K562 (cell line): ENCODE measurements at places on chromosomes 7 and 10. TPM values are rescaled to one million over a fixed set of nuclear protein-coding genes. Genes with fewer than 3 reads are reported as not detected.

GRCh38 chr10:119620241-119621077, 23.7 kb upstream of the TIAL1 start:
- H3K27ac ChIP-seq: no peak overlapping the region
- H3K27me3 ChIP-seq: no peaks in the 10 kb centered on the region
- DNase-seq: no peak
- H3K36me3 ChIP-seq: no peaks in the 10 kb centered on the region

AKR1C3 gene
- 9.8 and 10.1 TPM in 2 replicates for total RNA-seq

DNA sequence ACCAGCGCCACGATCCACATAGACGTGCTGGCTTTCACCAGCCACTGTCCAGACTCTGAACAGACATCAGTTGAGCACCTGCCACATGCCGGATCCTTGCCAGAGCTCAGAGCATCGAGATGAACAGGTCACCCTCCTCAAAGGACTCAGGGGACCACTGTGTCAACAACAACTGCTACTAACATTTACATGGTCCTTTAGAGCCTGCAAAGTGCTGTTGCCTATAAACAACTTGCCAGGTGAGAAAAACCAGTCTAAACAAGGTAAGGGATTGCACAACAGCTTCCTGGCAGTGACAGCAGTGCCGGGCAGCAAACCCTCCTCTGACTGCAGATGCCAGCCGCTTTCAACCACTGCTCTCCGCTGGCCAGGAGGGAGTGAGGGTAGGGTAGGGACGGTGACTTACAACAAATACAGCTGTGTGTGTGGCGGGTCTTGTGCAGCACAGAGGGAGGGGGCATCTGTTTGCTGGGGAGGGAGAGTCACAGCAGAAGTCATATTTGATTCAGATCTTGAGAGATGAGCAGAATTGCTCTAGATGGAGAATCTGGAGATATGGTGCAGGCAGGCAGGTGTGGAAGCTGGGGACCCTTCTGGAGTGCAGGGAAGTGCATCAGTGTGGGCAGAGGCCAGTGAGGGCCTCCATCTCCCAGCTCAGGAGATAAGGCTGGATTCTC, 32.8 kb upstream of the RHEB start:
- peaks cover 68% of the 10 kb centered on the region for H3K27me3 ChIP-seq
- no peak overlapping the region for H3K4me3 ChIP-seq
- H3K4me1 ChIP-seq: no peaks in the 10 kb centered on the region
- DNase-seq: no peak
- no peak overlapping the region for H3K27ac ChIP-seq
- no peaks in the 10 kb centered on the region for H3K36me3 ChIP-seq

- no peak overlapping the region; the same call in 2 of the 3 replicates for H3K27ac ChIP-seq
- peaks cover 47% of the 10 kb centered on the region for H3K4me1 ChIP-seq
- no peak overlapping the region for H3K4me3 ChIP-seq
- H3K27me3 ChIP-seq: no peaks in the 10 kb centered on the region
- no peak for DNase-seq
Measured at GRCh38 chr7:44977959-44978335, 868 bp downstream of the MYO1G start.

DNA sequence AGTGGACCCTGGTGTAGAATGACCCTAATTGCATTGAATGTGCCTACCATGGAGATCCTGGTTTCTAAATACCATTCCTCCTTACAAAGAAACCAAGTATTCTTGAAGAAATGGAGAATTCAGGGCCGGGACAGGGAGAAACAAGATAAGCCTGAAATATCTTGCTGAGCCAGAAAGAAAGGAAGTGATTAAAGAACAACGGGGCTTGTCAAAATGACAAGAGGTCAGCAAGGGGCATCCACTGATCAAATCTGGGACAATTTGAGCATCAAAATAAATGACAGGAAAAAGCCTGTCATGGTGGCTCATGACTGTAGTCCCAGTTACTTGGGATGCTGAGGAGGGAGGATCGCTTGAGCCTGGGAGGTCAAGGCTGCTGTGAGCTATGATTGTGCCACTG, 8.1 kb downstream of the ABHD11 start:
- H3K4me1 ChIP-seq: peaks cover 13% of the 10 kb centered on the region; the same call in 2 of the 3 replicates
- peaks cover under 1% of the 10 kb centered on the region; the same call in 1 of the 3 replicates for H3K36me3 ChIP-seq
- no peak overlapping the region for H3K4me3 ChIP-seq
- H3K27me3 ChIP-seq: no peaks in the 10 kb centered on the region
- DNase-seq: no peak
- no peak overlapping the region for H3K27ac ChIP-seq

- H3K4me3 ChIP-seq: no peak overlapping the region
- no peaks in the 10 kb centered on the region for H3K27me3 ChIP-seq
- H3K4me1 ChIP-seq: no peaks in the 10 kb centered on the region
- DNase-seq: peak; percentile 21
- H3K36me3 ChIP-seq: no peaks in the 10 kb centered on the region
Measured at GRCh38 chr7:138249975-138250374, 173.7 kb downstream of the AKR1D1 start.

DNA sequence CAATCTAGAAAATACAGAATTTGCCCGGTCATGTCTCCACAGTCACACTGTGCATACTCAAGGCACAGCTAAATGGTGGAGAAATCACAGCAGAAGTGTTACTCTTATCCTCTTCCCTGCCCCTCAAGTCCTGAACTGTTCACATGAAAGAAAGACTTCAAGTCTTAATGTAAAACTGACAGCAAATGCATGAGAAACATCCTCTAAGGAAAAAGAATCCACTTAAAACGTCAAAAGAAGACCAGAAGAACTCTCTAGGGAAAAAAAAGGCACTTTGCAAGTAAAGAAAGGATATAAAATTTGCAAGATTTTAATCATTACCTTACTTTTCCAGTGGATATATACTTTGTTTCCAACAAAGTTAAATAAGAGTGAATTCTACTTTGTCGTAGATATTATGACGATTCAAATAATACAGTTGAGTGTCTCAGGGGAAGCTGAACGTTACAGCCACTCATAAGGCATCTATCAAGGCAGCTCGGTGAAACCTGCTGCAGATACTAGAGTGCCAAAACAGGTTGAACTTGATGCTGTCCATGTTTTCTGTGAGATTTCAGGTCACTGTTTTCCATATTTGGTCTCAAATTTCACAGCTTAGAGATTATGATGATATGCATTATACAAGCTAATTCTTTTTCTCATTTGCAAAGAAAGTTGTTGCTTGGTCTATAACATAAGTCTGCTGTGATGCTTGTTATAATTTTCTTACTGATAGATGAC, 155.0 kb downstream of the CTTNBP2 start:
- H3K4me3 ChIP-seq: no peak overlapping the region
- no peaks in the 10 kb centered on the region for H3K4me1 ChIP-seq
- no peaks in the 10 kb centered on the region for H3K36me3 ChIP-seq
- no peak overlapping the region for H3K27ac ChIP-seq

- H3K27ac ChIP-seq: no peak overlapping the region
- H3K36me3 ChIP-seq: no peaks in the 10 kb centered on the region
- H3K4me1 ChIP-seq: peaks cover 5% of the 10 kb centered on the region
- H3K27me3 ChIP-seq: peaks cover 6% of the 10 kb centered on the region; the same call in 1 of the 2 replicates
Measured at GRCh38 chr7:143980746-143981510, 19.2 kb upstream of the OR6B1 start.

GRCh38 chr10:47290338-47290737, 9.7 kb upstream of the GDF10 start:
- DNase-seq: no peak
- no peaks in the 10 kb centered on the region for H3K4me1 ChIP-seq
- peaks cover 65% of the 10 kb centered on the region for H3K27me3 ChIP-seq

DNA sequence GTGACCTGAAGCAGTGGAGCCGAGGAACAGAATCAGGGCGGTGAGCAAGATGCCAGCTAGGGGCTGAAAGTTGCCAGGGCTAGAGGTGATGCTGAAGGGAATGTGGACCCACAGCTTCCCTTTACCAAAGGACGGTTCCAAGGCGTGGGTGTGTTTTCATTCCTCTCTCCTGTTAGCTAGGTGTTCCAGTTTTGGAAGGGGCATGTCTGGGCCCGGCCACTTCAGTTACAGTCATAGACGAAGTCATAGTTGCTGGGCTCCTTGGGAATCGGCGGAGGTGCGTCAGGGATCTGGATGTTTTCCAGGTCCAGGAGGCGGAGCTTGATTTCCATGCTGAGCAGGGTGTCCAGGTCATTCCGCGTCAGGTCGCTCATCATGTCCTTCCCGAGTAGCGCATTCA, 131.0 kb upstream of the AOAH start:
- no peak for DNase-seq
- no peak overlapping the region for H3K27ac ChIP-seq
- H3K4me3 ChIP-seq: no peak overlapping the region

- DNase-seq: no peak
- H3K27ac ChIP-seq: peak overlapping the region; percentile 63
- H3K36me3 ChIP-seq: peaks cover 24% of the 10 kb centered on the region
- H3K27me3 ChIP-seq: no peaks in the 10 kb centered on the region
- H3K4me3 ChIP-seq: no peak overlapping the region
Measured at GRCh38 chr7:107108793-107109371, 59.9 kb upstream of the HBP1 start.

RABGEF1 gene
- 18.2 and 20.7 TPM in 2 replicates for total RNA-seq
